Islet precursor cell (in vitro differentiated cells): ENCODE measurements at places on chromosomes 4 and X.

- no peak for DNase-seq
These were observed 27.7 kb upstream of the REST start for GRCh38 chr4:56879996-56880395.

GRCh38 chr4:2734612-2735011 is 21.5 kb downstream of the TNIP2 start:
- DNase-seq: no peak

DNA sequence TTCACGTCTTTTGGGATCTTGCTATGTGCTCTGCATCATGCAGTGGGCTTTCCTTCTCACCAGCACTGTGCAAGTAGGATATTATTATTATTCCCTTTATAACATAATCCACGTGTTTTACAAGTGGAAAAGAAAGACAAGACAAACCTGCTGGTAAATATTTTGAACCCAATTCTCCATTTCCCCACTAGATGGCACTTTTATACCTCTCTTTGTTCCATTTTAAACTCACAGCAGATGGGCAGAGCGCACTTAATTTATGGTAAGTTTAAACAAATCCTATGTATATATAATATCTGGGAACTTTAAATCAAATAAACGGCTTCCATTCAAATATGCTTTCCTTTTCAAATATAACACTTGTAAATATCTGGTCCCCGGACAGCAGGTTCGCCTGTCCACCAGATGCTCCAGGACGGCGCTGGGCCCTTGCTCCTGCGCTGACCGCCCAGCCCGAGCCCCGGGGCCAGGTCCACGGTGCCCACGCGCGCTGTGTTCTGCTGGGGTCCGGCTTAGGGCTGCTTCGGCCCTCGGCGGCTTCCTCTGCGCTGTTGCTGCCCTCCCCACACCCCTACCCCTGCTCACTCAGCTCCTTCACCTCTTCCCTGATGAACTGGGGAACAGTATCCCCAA is 31.1 kb downstream of the F11 start:
- DNase-seq: no peak

- DNase-seq: no peak
These were observed 39.3 kb downstream of the SYTL5 start for GRCh38 chrX:38045538-38046096.

DNA sequence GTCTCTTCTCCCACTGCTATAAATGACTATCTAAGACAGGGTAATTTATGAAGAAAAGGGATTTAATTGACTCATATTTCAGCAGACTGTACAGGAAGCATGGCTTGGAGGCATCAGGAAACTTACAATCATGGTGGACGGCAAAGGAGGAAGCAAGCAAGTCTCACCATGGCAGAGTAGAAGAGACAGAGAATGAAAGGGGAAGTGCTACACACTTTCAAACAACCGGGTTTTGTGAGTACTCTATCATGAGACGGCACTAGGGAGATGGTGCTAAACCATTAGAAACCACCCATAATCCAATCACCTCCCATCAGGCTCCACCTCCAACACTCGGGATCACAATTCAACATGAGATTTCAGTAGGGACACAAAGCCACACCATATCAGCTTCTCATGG is 11.1 kb downstream of the UBE2NL start:
- no peak for DNase-seq

GRCh38 chr4:84778041-84778440 is 188.4 kb downstream of the WDFY3 start:
- DNase-seq: no peak

DNA sequence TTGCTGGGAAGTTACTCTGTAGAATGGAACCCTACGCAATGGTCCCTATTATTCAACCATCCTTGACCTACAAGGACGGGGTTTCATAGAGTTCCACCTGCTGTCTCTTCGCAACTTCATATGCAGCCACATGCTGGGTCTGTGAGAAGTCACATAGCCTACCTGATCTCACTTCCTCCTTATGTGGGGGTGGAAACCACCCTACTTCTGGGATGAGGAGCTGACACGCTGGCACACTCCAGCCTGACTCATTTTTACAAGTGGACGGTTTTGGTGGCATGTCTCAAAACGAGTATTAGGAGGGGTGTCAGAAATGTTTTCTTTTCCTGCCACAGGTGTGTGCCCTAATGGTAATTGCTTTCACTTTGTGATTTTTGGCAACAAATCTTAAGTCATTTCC is 36.8 kb upstream of the ARSD start:
- no peak for DNase-seq

GRCh38 chr4:101853028-101853427 is 62.5 kb downstream of the BANK1 start:
- no peak for DNase-seq

GRCh38 chr4:41065434-41066006 is 148.8 kb downstream of the APBB2 start:
- no peak for DNase-seq

GRCh38 chrX:72346302-72346949 is 40.7 kb upstream of the CITED1 start:
- DNase-seq: no peak
